ENCODE measurements at places on chromosomes 2 and 18.

DNA sequence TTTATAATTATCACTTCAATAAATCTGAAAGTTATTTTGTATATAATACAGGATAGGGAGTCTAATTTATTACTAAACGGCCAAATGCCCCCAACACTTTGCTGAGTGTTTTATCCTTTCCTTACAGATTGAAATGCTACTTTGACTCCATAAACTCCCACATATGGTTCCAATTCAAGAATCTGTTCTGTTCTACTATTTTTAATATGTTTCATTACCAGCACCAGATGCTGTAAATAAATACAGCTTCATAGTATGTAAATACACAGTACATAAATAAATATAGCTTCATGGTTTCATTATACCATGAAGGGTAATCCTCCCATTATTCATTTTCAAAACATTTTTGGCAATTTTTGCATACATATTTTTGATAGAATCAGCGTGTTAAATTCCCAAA, 34.0 kb upstream of the MREG start:
- DNase-seq = peak; percentile 22

DNA sequence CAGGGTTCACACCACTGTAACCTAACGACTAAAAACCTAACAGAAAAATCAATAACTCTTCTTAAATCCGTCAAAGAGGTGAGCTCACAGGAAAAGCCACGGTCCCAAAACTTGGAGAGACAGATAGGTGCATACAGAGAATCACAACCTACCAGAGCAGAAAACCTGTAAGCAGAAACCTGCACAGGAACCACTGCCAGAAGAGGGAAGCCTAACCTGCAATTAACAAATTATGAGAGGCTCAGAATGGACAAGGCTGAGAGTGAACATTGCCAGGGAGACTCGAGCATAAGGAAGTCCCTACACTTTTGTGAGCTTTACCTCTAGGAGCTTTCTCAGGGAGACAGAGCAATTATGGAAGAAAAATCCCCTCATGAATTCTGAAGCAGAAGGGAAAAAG, 156.2 kb upstream of the NETO1 start:
- DNase-seq = no peak

DNA sequence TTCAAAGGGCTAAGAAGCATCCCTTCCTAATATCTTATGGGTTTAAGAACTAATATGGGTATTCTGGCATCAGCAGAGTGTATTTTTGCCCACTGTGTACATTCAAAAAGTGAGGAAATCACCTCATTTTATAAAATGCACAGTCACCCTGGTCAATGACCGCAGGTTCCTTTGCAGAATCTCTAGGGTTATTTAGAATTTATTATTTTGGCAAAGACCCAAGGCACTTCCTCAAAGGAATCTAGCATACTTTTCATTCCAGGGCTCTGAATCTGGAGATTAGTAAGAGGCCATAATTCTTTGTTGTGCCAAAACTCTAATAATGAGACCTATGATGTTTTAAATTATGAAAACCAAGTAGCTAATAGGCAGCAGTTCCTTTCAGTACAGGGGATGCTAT, 27.2 kb upstream of the CDH2 start:
- DNase-seq = peak; percentile 78

DNA sequence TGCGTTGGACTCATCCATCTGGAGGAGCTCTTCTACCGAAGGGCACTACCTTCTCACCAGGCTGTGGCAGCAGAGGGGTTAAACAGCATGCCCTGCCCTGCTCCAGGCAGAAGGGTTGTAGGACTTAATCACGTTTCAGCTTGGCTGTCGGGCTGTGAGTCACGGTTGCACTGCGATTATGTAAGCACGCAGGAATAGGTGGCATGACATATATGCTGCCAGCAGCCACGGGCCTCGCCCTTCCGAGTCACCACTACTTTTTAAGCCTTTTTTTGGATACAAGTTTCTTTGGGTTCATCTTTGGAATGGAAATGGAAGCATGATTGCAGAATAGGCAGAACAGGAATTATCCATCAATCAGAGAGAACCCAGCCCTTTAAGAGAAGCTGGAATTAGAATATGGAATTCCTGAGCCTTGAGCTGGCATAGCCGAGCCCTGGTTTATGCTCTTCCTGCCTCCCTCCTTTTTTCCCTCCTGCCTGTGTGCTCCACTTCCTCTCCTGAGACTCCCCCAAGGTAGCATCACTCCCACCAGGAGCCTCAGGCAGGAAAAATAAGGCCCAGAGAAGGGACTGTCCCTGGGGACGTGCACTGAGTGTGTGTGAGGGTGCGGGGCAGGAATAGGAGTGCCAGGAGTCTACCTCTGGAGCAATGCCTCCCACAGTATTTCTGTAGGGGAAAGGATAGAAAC, 86.8 kb downstream of the SEMA4F start:
- peak; percentile 92 for DNase-seq

DNA sequence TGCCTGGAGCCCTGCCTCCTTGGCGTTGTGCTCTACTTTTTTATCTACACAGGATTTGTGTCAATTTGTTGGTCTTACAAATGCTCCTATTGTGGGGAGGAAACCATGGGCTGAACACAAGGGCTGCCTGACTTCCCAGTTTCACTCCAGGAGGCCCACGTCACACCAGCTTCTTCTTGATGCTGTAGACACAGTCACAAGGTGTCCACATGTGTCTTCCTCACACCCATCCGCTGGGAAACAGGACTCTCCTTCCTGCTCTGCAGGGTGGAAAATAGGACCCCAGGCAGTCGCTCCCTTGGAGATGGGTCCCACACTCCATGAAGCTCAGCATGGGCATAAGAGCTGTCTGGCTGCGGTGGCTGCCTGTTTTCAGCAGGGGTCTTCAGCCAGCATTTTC, 468.2 kb downstream of the EPHA4 start:
- no peak for DNase-seq

DNA sequence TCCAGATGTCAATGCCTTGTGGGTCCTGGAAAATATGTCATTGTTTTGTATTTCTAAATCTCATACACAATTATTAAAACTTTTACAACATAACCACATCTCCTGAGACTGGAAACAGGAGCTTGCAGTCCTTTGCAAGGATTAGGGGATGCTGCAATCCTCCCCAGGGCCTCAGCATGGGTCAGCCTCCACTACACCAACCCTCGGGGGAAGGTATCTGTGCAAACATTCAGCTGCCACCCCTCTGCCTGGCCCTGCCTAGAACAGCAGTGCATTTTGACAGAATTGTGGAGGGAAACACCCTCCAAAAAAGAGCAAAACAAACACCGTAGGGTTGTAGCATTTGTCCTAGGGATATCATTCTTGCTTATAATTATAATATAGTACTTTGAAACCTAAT, 4.2 kb upstream of the UPP2 start:
- DNase-seq = no peak

- peak; percentile 9 for DNase-seq
Observed at GRCh38 chr2:148592791-148593190, 51.8 kb upstream of the EPC2 start.

- DNase-seq = no peak
Observed at GRCh38 chr2:227849906-227850305, 21.5 kb upstream of the DAW1 start.

DNA sequence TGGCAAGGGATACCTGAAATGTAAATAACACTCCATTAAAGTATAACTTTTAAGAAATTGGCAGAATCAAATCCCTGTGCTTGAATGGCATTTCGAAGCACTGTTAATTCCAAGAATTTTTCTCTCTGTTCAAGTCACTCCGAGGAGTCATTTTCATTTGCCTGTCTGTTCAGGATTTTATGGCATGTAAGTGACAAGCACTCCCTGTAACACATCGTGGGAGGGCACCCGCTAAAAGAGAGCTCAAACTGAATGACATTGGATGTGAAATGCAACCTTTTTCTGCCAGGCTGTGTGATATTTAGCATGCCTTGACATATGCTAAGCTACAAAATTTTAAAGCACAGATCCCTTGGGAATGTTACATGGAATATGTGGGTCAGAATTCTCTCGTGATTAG, 339.6 kb downstream of the LRRTM1 start:
- no peak for DNase-seq

DNA sequence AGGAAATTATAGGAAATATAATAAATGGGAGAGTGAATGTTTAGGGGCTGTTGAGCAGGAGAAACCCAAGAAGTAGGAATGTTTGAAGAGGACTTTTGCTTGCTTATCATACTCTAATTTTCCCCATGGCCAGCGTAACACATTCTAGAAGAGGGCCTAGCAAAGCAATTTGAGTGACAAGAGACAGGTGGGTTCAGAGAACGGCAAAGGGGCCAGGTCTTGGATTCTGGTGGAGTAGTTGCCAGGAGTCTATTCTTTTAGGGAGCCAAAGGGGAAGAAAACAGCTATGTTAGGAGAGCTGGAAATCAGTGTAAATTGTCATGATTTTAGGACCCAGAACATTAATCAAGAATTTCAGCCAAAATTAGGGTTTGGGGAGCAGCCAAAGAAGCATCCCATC, 96.5 kb downstream of the COL5A2 start:
- DNase-seq = no peak

DNA sequence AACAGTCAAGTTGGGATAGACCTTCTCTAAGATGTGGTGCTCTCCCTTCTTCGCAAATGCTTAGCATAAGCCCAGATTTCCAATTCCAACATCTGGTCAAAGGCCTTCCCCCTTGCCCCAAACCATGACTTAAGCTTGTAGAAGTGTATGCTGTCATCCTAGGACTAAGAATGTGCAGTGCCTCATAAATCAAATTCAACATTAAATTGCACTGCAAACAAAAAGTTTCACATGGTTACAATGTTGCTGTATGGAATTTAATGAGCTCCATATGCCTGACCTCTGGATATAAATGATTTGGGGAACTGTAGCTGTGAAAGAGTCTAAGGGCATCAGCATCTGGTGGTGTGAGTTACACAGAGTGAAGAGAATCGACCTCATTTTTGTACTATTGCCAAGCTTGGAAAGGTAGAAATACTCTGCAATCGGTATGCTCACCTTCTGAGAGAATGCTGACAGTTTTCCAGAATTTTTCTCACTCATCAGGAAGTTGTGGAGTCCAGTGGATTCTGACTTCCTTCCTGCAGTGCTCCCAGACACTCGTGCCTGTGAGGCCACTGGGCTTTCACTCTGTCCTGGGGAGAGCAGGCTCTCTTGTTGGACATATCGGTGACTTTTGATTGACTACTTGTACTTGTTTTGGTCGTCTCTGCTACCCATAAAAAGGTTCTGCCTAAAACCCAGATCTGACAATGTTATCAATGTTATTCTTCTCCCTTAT, 40.6 kb downstream of the FASTKD2 start:
- peak; percentile 44 for DNase-seq

DNA sequence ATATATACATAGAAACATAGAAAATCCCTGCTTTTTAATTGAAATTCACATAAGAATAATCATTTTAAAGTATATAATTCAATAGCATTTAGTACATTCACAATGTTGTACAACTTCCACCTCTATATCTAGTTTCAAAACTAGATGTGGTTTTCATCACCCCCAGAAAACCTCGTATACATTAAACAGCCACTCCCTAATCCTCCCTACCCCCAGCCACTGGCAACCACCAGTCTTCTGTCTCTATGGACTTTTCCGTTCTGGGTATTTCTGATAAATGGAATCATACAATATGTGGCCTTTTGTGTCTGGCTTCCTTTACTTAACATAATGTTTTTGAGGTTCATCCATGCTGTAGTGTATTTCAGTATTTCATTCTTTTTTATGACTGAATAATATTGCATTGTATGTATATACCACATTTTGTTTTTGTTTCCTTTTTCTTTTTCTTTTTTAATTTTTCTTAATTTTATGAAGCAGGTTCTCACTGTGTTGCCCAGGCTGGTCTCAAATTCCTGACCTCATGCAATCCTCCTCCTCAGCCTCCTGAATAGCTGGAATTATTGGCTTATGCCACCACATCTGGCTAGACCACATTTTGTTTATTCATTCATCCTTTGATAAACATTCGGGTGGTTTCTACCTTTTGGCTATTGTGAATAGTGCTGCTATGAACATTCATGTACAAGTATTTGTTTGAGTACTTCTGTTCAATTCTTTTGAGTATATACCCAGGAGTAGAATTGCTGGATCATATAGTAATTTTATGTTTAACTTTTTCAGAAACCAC, 50.6 kb upstream of the RNF152 start:
- DNase-seq = peak; percentile 25

DNA sequence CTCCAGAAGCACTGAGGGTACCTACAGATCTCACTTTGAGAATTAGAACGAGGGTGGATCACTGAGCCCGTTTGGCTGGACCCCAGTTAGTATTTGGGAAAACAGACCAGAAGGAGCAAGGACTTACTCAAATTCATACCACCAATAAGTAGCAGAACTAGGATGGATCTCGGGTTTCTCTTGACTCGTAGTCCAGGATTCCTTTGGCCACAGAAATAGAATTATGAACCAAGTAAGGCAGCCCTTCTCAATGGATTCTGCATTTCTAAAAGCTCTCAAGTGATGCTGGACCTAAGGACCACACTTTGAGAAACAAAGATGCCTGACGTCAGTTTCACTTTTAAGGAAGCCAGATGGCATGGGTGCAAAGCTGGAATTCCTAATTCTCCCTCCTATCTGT, 153.0 kb downstream of the KLHL29 start:
- no peak for DNase-seq

GRCh38 chr18:45828917-45829811, 3.7 kb downstream of the SIGLEC15 start:
- peak; percentile 42 for DNase-seq

GRCh38 chr2:88733155-88733902, 41.9 kb downstream of the RPIA start:
- DNase-seq = no peak

- DNase-seq = no peak
Observed at GRCh38 chr18:318791-319291, 51.0 kb upstream of the THOC1 start.

GRCh38 chr2:218607436-218608115, at the start of gene PLCD4:
Gene PLCD4 (plus strand): TSS chr2:218607899. CDS start chr2:218615740, 7,841 bp downstream.
- peak; percentile 77 for DNase-seq

DNA sequence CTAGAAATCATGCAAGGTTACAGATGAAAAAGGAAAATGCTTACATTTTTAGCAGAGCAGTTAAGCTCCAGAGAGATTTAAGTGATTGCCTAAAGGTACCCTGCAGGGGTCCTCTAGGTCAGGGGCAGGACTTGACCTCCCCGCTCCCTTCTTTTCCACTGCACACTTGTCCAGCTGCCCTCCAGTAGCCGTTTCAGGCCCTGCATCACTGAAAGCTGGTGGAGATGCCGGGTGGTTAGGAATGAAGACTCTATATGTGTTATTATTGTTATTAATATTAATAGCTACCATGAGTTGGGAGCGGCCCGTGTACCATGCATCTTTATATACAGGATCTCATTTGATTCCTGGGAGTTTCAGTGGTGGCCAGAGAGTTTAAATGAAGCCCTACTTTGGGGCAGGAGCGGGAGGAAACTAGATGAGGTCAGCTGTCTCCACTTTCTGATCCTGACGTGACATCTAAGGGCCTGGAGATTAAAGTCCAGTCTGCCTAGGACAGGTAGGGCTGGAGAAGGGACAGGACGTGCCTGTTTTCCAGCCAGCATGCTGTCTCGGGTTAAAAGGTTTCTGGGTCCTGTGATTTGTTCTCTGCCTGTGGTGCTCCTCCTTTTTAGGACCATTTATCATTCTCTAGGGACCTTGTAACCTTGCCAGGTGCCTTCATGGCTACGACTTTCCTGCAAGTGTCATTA, 2.1 kb downstream of the TMEM37 start:
- DNase-seq = no peak

- peak; percentile 77 for DNase-seq
Observed at GRCh38 chr2:127293748-127294562, at the start of gene ERCC3. Gene ERCC3 (minus strand): TSS chr2:127294144. CDS start chr2:127294081, 63 bp downstream.

- no peak for DNase-seq
Observed at GRCh38 chr2:9644603-9645002, 13.8 kb upstream of the YWHAQ start.

Data from fibroblast of villous mesenchyme (primary cell).